ENCODE measurements at places on chromosomes 3 and 15.

GRCh38 chr3:191345334-191345733, 15.0 kb upstream of the UTS2B start:
- no peak for DNase-seq

DNA sequence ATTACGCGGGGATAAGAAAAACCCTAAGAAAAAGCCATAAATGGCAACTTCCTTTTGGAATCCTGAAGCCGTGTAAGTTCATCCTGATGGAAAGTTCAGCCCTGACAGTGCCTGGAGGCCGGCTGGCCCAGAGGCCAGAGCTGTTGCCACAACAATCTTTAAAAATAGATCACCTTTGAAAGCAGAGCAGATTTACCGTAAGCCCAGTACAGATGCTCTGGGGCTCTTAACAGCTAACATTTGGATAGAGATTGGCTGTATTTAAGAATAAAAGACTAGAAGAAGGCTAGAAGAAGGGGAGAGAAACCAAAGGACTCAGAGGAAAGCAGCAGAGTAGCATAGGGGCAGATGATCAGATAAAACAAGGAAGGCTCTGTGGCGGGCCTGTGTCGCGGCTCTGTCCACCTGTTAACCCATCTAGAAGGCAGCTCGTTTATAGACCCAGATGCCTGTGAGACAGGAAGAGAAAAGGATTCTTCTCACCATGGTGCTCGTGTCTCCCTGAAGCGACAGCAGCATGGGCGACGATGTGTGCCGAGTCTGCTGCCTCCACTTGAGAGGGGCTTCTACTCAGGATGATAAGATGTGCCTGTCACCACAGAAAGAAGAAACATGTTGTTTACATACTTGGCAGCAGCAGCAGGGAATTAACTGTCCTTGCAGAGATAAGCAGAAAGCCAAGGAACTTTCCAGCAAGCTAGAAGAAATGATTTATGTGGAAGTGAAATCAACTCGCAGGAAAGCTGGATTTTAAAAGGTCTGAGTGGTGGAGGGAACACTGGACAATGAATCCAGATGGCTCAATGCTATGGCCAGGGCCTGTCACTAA, 69.9 kb downstream of the SYNM start:
- DNase-seq: no peak

GRCh38 chr15:99466701-99467337, 99.0 kb upstream of the MEF2A start:
- DNase-seq: no peak

DNA sequence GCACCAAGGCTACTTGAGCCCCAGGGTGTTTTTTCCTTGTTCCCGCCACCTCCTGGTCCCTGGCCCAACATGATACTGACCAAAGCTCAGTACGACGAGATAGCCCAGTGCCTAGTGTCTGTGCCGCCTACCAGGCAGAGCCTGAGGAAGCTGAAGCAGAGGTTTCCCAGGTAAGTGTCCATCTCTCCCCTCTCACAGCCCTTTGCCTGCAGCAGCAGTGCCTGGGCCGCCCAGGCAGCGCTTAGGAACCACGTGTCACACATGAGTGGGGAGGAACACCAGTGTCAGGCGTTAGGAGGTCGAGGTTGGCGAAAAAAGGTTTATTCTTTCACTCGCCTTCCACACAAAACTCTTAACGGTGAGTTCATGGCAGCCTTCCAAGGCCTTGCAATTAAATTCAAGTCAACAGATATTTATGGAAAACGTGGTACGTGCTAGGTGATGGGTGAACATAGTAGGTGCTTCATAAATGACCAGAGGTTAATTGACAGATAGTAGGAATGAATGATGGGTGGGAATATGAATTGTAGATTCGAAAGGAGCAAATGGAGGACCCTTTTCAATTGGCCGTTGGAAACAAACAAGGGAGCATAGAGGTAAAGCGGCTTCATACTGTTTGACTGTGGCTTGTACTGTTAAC, 486 bp downstream of the CDIN1 start:
- DNase-seq: no peak

- no peak for DNase-seq
These were observed 9.6 kb downstream of the XCR1 start for GRCh38 chr3:46017720-46018119.

DNA sequence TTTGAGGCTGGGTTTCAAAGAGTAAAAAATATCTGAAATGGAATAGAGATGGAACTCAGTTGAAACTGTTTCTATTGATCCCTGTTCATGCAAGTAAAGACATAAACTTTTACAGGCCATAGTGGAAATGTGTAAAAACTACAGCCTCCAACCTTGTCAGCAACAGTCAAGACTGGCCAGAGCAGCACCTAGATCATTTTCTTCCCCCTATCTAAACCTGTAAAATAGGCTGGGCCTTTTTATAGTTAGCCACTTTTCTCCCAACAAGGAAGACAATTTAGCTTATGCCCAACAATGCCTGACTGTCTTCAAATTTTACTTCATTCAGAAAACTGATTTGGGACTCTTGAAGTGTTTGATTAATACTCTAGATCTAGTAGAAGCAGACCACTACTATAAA, 91.5 kb upstream of the CMC1 start:
- DNase-seq: no peak

GRCh38 chr3:62503516-62503915, 130.2 kb upstream of the FEZF2 start:
- DNase-seq: no peak

- DNase-seq: no peak
These were observed 112.2 kb downstream of the CHL1 start for GRCh38 chr3:308597-309321.

GRCh38 chr15:98730860-98731711, 82.7 kb downstream of the IGF1R start:
- DNase-seq: no peak

DNA sequence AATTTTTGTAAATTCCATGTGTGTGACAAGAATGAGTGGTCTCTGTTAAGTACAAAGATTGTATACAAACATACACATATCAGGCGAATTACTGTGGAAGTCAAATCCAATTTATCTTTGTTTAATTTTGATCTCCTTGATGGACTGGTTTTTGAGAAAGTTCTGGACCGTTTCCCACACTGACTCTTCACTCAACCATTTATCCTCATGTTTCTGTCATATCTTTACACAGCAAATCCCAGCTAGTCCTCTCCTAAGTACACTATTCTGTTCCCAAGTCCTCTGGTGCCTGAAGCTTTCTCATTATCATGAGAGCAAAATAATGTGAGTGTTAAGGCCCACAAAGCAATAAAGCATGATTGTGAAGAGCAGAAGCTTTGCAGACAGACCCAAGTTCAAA, 189.9 kb downstream of the WNT5A start:
- DNase-seq: no peak

- no peak for DNase-seq
These were observed 983 bp upstream of the ALAS1 start for GRCh38 chr3:52196977-52197376.

- DNase-seq: no peak
These were observed 23.9 kb downstream of the GALNT15 start for GRCh38 chr3:16198427-16198826.

- DNase-seq: no peak
These were observed 5.3 kb upstream of the ANKDD1A start for GRCh38 chr15:64906402-64906801.

- DNase-seq: no peak
These were observed 114.2 kb downstream of the AGBL1 start for GRCh38 chr15:86193716-86194380.

DNA sequence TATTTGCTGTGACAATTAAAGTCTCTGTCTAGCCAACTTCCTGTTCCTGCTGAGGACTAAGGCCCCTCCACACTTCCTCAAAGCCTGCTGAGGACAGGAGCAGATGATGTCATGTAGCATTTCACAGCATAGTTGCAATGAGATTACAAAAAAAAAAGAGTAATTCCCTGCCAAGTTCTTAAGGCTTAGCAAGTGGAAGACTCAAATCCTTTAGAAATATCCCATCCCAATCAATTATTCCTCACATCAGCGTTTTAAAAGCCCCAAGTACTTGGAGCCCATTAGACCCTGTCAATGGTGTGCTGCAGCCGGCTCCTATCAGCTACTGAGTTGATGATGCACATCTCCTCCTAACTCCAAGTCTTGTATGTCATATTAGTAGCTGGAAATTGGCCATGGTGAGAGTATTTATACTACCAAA, 51.7 kb downstream of the TRANK1 start:
- DNase-seq: no peak

GRCh38 chr15:48628832-48629231, 16.7 kb downstream of the FBN1 start:
- no peak for DNase-seq

- DNase-seq: no peak
These were observed 8.9 kb downstream of the CCDC13 start for GRCh38 chr3:42764115-42764514.

- DNase-seq: no peak
These were observed 39.6 kb upstream of the ITGA11 start for GRCh38 chr15:68471541-68471940.

GRCh38 chr15:56919609-56920366, 1.3 kb downstream of the TCF12 start:
- no peak for DNase-seq

DNA sequence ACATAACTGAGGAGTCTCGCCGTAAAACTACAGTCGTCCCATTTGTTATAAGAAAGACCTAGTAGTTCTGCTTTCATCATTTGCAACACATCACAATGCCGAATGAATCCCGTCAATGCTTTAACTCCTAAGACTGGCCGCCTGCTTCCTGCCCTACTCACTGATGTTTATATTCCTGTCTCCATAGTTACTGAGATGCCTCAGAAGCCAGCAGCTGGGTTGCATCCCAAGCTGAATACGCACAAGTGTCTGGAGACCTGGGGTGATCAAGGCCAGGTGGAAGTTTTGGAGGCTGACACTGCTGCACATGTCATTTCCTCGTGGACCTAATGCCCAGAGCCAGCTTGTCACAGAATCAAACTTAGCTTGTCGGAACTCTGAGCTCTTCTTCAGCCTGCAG, 95.2 kb upstream of the UBE2E1 start:
- DNase-seq: no peak

GRCh38 chr15:98442901-98443300, 205.4 kb upstream of the IGF1R start:
- no peak for DNase-seq

DNA sequence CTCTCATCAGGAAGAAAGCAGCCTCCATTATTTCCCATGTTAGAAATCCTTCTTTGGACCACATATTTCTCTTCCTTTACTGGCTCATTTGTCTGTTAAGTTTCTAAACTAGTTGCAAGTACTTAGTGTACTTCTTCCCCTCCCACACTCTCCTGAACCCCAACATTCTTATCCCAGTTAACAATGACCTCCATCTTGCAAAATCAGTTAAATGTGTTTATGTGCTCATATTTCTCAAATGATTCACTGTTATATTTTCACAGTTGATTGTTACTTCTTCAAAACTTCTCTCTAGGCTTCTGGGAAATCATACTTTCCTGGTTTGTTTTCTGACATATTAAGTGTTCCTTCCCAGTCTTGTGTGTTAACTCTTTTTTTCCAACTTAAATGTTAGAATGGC, 856.9 kb downstream of the EPHA3 start:
- DNase-seq: no peak

- no peak for DNase-seq
These were observed 62.5 kb upstream of the LIPC start for GRCh38 chr15:58369261-58369701.

DNA sequence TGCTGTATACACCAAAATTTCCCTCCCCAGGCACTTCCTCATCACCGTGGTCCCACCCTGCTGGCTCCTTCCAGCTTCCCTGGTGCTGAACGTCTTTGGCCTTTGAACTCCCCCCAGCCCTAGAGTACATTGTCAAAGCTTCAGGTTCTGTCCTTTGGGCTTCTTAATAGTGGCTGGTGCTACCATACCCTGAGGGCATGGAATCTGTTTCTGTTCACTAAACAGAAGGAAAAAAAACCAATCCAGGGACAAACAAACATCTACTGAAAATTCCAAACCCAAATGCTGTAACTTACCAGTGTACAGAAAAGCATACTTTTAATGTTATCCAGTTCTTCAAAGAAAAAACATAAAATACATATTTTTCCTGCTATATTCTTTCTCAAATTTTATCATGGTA, 148.7 kb downstream of the MYLK start:
- DNase-seq: no peak

DNA sequence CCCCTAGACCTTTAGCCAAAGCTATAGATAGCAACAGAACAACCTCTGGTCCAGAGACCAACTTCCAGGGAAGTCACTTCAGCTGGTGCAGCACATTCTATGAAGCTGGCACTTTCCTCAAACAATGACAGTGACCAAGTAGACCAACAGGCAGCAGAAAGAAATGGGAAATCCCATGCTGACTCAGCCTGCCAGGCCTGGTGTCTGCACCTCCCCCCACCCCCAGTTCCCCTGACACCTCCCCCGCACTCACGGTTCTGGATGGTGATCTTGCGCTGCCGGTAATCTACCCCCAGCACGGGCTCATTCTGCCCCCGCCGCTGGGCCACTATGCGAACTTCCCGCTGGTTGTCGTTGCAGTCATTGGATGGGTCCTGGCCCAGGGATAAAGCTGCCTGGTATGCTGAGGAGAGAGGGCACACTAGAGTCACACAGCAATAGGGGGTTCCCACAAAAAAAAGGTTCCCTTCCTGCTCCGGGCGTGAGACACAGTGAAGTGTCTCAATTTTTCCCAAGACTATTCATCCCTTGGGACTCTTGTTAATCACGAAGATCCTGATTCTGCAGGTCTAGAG, 17.0 kb downstream of the ILDR1 start:
- DNase-seq: no peak

GRCh38 chr3:40129981-40130380, 179.5 kb upstream of the EIF1B start:
- no peak for DNase-seq

- no peak for DNase-seq
These were observed 50.2 kb upstream of the LRRC58 start for GRCh38 chr3:120399372-120399771.

GRCh38 chr3:122407946-122408345, 7.9 kb downstream of the WDR5B start:
- no peak for DNase-seq

DNA sequence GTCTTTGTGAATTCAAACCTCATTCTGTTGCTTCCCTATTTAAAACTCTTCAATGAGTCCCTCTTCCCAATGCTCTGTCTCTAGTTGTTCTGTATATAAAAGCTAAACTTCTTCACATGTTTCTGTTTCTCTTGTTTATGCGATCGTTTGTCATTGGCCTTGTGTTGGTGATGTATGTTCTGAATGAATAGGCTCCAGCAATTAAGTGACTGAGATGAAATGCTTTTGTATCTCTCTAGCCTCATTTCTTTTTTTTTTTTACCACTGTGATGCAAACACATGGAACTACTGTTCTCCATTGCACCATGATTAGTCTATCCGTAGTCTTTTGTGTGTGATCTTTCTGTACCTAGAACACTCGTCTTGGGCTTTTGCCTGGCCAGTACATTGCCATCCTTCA, 380.5 kb upstream of the TPRG1 start:
- DNase-seq: no peak

- no peak for DNase-seq
These were observed 166.9 kb upstream of the FAM3D start for GRCh38 chr3:58833491-58833890.

- DNase-seq: no peak
These were observed 96.2 kb upstream of the NR2F2 start for GRCh38 chr15:96234109-96234892.
